Left renal pelvis (tissue), 4 donors: ENCODE measurements at places on chromosomes 1 and 21. TPM values are rescaled to one million over a fixed set of nuclear protein-coding genes. Genes with fewer than 3 reads are reported as not detected.

DNA sequence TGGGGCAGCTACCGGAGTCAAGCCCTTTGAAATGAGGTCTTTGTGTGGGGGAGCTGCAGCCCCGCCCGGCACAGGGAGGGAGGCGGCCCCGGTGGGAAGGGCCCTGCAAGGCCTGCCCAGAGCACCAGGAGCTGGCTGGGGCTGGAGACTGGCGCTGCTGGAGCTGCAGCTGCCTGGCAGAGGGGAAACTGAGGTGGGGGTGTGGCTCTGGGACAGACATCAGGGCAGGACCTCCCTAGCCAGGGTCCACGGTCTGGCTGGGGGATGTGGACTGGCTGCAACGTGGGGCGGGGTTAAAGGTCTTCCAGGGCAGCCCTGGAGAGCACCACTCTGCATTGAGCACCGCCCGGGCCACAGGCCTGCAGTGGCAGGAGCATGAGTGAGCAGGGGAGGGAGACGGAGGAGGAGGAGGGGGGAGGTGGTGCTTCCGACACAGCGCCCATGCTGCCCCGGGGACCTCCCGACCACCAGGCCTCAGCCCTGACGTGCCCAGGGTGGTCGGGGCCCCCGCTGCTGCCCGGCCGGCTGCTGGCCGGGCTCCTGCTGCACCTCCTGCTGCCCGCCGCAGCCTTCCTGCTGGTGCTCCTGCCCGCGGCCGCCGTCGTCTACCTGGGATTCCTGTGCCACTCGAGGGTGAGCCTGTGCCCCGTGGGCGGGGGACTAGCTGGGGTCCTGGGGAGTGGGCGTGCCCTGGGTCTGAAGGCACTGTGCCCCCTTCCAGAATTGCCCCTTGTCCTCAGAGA lies 4.8 kb upstream of the ANKRD65 start:
- DNase-seq, result no peak

DNA sequence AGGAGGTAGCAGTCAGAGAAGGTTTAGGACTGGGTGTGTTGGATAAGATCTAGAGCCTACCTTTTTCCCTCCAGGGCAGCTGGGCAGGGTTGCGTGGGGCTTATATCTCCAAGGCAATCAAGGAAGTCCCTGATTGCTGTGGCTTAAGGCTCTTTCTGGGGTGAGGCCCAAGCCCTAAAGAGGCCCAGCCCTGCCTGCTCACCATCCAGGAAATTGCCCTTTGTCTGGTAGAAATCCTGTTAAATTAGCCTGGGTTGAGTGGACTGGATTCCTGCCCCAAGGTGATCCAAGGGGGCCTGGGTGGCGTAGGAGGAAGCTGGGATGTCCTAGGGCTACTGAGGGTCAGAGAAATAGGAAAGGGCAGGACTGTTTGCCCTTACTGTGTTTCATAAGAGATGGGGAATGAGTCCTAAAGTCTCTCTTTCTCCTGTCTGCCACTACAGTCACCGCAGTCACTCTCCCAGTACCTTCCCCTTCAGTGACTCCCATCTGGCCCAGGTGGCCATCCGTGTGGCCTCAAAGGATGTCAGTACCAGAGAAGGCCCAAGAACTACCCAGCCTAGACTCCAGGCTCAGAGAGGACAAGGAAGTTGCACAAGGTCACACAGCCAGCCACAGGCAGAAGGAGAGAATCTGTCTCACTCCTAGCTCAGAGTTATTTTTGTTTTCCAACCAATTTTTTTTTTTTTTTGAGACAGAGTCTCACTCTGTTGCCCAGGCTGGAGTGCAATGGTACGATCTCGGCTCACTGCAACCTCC lies 25.8 kb downstream of the MFSD2A start:
- DNase-seq, result no peak

- no peak for DNase-seq
Observed at GRCh38 chr1:225447650-225448089, 19.8 kb upstream of the LBR start.

- no peak for DNase-seq
Observed at GRCh38 chr1:2115702-2116341, 65.6 kb downstream of the PRKCZ start.

- DNase-seq, result no peak
Observed at GRCh38 chr21:19785941-19786340, 1212.3 kb upstream of the NCAM2 start.

DNA sequence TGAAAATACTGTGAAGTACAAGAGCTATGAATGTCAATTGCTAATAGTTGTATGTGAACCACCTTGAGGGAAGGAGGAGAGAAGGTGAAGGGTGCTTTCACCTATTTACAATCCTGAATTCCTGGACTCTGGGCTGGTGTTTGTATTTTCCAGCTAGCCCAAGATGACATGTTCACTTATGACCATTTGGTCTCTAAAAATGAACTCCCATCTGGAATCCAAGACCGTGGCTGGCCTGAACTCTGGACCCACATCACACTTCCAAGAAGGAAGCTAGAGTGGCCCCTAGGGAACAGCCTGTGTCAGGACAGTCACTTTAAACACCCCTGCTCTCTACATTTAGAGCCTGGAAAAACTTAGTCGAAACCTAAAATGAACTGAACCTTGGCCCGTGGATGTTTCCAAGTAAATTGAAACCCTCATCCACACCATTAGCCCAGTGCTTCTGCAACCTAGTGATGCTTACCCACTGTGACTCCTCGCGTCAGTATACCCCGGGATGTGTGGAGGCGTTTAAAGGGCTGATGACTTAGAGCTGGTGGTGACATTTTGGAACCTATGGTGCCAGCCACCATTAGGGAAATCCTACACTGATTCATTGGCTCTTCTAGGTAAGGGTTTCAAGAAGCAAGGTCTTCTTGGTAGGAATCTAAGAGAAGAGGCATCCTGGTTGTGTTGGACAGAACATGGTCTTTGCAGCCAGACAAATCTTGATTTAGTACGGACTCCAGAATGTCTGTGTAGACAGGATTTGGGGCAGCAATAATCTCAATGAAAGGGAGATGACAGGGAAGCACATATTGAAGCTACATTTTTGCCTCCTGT lies 171.5 kb upstream of the IRF2BP2 start:
- DNase-seq, result no peak

GRCh38 chr1:8388732-8389562 lies 71.0 kb downstream of the SLC45A1 start:
- DNase-seq, result no peak

DNA sequence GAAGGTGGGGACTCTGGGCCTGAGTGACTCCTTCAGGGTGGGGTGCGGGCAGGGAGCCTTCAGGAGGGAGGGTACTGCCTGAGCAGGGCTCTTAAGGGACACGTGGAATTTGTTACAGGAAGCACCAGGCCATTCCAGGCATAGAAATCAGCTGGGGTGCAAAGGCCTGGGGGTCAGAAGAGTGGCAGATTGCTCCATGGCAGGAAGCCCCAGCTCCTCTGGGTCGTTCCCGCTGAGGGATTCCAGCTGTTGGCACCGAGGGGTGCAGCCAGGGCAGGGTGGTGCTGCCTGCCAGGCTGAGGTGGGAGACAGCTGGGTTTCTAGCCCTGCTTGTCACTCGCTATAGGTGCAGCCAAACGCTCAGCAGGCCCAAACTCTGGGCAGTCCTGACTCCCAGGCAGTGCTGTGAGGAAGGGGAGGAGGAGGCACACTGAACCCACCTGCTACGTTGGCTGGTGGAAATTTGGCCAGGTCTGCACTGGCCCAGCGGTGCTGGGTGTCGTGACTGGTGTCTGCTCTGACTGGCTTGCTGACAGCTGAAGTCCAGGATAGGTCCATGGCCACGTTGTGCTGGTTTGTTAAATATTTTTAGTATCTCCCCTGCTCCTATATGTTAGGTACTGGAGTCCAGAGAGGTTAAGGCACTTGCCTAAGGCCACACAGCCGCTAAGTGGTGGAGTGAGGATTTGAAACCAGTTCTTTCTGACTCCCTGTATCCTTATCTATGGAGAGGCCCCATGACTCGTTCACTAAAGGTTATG lies 19.3 kb downstream of the TNFRSF1B start:
- DNase-seq, result no peak

DNA sequence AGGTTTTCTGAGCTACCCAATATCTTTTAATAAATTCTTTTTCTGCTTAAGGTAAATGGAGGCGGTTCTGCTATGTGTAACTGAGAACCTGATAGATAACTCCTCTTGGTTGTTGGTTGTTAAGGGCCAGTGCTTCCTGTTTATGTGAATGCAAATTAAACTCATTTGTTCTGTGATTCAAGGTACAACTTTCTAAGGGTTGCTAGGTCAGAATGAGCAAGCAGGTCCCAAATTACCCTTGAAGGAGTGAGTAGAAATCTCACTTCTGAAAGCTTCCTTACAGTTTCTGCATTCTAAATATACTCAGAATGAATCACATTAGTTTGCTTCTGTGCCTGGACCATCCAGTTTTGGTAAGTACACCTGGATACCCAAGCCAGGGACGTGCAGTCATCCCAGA lies 15.5 kb upstream of the FAM78B start:
- no peak for DNase-seq

- DNase-seq, result no peak
Observed at GRCh38 chr1:54754045-54754444, 10.3 kb downstream of the PARS2 start.

DNA sequence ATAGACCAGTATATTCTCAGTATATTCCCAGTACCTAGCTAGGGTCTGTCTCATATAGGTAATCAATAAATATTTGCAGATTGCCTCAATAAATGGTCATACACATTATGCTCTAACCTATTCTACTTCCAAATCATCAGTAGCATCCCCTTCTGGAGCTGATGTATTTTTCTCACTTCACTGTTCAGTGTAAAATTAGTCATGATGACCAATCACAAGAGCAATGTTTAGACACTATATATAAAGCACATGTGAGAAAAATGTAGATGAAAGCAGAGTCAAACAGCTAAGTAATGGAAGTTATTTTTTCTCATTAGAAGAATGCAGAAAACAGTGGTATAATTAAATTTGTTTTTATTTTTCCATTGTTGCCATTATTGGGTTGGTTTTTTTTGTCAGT lies 34.7 kb downstream of the EPRS1 start:
- DNase-seq, result no peak

DNA sequence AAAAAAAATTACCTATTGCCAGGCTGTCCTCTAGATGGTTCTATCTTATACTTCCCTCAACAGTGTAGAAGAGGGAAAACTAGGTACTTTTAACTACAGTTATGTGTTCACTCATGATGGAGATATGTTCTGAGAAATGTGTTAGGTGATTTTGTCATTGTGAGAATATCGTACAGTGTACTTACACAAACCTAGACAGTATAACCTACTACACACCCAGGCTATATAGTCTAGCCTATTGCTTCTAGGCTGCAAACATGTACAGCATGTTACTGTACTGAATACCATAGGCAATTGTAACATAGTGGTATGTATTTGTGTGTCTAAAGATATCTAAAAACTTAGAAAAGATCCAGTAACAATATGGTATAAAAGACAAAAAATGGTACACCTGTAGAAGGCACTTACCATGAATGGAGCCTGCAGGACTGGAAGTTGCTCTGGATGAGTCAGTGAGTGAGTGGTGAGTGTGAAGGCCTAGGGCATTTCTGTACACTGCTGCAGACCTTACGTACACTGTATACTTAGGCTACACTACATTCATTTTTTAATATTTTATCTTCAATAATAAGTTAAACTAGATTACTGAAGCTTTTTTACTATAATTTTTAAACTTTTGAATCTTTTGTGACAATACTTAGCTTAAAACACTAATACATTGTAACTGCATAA lies 13.2 kb downstream of the MGST3 start:
- no peak for DNase-seq

GRCh38 chr21:15405214-15405613 lies 324.6 kb upstream of the USP25 start:
- DNase-seq, result no peak

DNA sequence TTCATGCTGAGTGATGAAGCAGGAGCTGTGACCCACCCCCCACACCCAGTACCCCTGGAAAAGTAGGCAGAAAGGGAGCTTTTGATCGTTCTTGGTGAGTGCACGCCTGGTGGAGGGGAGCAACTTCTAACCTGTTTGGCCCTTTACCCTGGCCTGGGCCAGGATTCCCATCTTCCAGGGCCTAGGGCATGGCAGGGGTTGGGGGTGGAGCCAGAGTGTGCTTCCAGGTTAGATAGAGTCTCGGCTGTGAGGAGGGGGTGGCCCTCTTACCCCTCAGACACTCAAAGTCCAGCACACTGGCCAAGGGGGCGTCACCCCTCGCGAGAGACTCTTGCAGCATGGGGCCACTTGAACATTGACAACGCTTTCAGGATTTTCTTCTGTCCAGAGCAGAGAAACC lies 236.6 kb downstream of the GRIK3 start:
- DNase-seq, result no peak

- DNase-seq, result no peak
Observed at GRCh38 chr1:15684042-15684461, at the start of gene PLEKHM2. Gene PLEKHM2, plus strand, starts transcription at chr1:15684320. Its CDS starts 239 bp downstream, at chr1:15684559.

DNA sequence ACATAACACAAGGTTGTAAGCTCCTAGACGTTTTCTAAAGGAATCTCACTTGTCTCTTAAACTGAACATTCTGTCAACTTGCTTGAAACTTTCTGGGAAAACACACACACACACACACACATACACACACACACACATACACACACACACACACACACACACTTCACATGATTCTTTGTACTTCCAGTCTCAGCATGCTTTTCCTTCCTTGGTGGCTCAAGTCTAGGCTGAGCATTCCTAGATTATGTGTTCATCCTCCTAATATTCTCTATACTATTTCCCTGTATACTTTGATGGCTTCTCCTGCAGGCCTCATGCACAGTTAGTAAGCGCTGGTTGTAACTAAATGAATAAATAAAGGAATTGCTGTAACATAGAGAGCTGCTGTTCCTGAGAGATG lies 372.1 kb downstream of the PTPRC start:
- no peak for DNase-seq

GRCh38 chr1:221725735-221726672 lies 15.9 kb downstream of the DUSP10 start:
- DNase-seq, result no peak

GRCh38 chr1:168121401-168122011 lies 15.2 kb downstream of the GPR161 start:
- no peak for DNase-seq

- no peak for DNase-seq
Observed at GRCh38 chr1:167373986-167374385, 144.3 kb downstream of the CD247 start.

- no peak for DNase-seq
Observed at GRCh38 chr21:29237110-29238052, 61.3 kb upstream of the BACH1 start.

AMY1C gene
- polyA plus RNA-seq, result not detected

TNFAIP8L2 gene
- 1.8 TPM for polyA plus RNA-seq

DMRTA2 gene
- polyA plus RNA-seq, result not detected

ACTL8 gene
- polyA plus RNA-seq, result not detected

C4BPA gene
- polyA plus RNA-seq, result 0.33 TPM

HSD3B1 gene
- polyA plus RNA-seq, result not detected

KCNJ15 gene
- polyA plus RNA-seq, result 3.6 TPM

KRTAP10-8 gene
- not detected for polyA plus RNA-seq

UTS2 gene
- 0.24 TPM for polyA plus RNA-seq

FBXO42 gene
- polyA plus RNA-seq, result 17.7 TPM

MKNK1 gene
- 27.4 TPM for polyA plus RNA-seq

ALPL gene
- polyA plus RNA-seq, result 29.9 TPM

VWA1 gene
- polyA plus RNA-seq, result 79.4 TPM

FMN2 gene
- 8.7 TPM for polyA plus RNA-seq

C1orf141 gene
- 0.15 TPM for polyA plus RNA-seq

CD101 gene
- 2.0 TPM for polyA plus RNA-seq

GUCA2A gene
- not detected for polyA plus RNA-seq
